Large intestine (tissue), 12 donors: ENCODE measurements at places on chromosomes 2 and 18. TPM values are rescaled to one million over a fixed set of nuclear protein-coding genes. Genes with fewer than 3 reads are reported as not detected.

LYG1 gene
- 3.1 TPM for polyA plus RNA-seq

INPP5D gene
- 12.6 TPM for polyA plus RNA-seq

MERTK gene
- 8.7 TPM for polyA plus RNA-seq

MEP1B gene
- polyA plus RNA-seq, result 0.45 TPM

APCDD1 gene
- 4.1 TPM for polyA plus RNA-seq
